DMS53 (cell line): ENCODE measurements at places on chromosomes 3 and 15.

DNA sequence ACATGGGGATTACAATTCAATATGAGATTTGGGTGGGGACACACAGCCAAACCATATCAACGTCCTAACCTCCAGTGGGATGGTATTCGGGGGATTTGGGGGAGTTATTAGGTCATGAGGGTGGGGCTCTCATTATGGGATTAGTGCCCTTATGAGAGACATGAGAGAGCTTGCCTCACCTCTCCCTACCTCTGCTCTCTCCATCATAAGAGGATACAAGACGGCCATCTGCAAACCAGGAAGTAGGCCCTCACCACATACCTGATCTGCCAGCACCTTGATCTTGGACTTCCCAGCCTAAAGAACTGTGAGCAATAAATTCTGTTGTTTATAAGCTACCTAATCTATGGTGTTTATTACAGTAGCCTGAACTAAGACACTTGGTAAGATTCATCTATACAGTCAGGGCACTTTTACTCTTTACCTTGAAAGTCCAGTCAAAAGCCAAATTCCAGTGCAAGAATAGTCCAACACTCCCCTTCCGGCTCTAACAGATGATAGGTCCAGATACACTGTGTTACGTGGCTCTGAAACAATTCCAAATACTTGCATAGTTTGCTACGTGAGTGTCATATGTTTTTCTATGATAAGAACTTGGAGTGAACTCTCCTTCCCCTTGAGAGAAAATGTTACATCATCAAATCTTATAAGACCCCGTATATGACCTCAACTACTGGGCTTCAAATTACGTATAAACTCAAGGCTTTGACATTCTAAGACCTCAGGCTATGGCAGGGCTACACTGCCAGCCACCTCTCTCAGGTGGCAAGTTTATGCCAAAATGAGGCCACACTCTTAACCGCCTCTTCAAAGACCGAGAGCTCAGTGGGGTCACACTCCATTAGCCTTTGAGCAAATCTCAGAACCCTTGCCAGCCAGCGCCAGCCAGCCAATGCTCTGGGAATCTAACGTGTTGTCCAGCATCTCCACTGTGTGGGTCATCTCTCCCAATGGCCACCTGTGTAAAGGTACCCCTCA lies 129.9 kb downstream of the XXYLT1 start:
- no peak for DNase-seq

GRCh38 chr3:18444595-18445400 lies 19.7 kb upstream of the SATB1 start:
- peak; percentile 63 for DNase-seq

GRCh38 chr3:181564222-181564621 lies 147.5 kb upstream of the SOX2 start:
- no peak for DNase-seq

DNA sequence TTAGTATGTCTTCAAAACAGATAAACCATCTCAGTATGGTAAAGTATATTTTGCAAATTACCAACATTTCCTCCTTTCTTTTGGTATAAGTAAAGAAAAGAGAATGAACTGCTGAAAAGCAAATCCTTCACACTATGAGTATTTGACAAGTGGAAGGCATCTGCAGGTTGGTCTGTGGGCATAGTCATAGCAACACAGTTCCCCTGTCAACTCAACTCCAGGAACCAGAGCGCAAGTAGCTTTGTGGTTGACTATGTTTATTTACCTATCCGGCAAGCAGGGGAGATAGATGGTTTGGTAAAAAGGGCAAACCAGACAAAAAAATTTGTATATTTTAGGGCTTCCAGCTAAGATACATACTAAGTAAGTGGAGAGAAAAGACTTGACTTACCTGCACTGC lies 88.3 kb upstream of the PPIB start:
- peak; percentile 68 for DNase-seq

GRCh38 chr3:110254591-110254990 lies 817.0 kb upstream of the NECTIN3 start:
- DNase-seq: no peak

- DNase-seq: no peak
Measured at GRCh38 chr3:164371681-164372080, 706.6 kb downstream of the SI start.

DNA sequence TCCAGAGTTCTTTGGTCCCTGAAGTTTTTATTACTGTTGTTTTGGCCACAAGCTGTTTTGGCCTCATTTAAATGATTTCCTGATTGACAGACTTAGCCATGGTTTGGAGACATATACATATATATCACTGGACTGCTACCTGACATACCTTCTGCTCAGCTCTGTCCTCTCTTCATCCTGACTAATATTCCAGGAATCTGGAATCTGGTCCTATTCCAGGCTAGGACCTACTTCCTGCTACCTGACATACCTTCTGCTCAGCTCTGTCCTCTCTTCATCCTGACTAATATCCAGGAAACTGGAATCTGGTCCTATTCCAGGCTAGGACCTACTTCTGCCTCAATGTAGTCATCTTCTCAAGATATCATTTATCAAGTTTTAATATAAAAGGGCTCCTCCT lies 724.4 kb upstream of the ROBO1 start:
- no peak for DNase-seq

- DNase-seq: peak; percentile 58
Measured at GRCh38 chr3:170467007-170467406, 48.3 kb downstream of the CLDN11 start.

GRCh38 chr3:152385761-152386160 lies 117.0 kb downstream of the MBNL1 start:
- peak; percentile 30 for DNase-seq

- DNase-seq: no peak
Measured at GRCh38 chr15:68106656-68107055, 52.5 kb downstream of the PIAS1 start.

DNA sequence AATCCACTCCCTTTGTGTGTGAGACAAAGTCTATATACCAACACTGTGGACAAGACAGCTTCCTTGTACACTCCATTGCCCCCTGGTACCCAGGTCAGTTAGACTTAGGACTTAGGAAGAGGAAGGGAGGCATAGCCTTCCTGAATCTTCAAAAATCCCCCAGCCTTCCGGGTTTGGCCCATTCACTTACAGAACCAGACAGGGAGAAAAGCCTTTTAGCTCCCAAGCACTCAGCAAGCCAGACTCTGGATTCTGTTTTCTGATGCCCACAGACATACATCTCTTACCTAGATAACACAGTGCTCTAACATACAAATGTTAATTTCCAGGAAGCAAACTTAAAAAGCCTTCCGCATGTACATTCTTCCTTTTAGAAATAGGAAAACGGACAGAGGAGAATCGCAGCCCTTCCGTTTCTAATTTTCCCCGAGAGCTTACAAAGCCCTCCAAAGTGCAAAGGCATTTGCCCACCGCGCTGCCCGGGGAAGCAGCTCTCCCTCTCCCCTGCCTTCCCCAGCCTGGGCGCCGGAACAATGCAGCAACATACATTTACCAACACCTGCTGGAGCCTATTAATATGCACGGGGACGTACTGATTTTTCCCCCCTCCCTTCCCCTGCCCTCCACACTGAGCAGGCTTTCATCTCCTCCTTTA lies 442.0 kb downstream of the MAGI1 start:
- DNase-seq: no peak

DNA sequence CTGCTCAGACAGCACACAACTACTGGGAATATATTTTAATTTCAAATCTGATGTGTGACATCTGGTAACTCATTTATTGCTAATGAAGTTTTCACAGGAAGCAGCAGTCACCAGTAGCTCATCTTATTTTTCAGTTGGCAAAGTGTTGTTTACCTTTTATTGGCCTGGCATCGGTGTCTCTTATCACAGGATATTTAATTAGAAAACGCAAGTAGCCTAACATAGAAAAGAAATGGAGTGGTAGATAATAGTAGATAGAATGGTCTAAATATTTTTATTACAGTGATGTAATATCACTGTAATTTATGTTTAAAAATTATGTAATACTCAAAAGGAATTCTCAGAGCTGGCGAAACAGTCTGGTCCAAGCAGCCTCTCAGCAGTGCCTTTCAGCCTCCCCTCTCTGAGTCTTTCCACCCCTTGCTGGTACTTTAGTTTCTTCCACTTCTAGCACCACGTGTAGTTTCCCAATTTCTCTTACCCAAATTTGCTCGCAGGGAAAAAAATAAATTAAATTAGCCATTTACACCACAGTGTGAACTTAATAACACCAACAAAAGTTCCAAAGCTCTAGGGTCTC lies 31.9 kb downstream of the AGTR1 start:
- no peak for DNase-seq

- no peak for DNase-seq
Measured at GRCh38 chr15:71436854-71437253, 321.6 kb downstream of the THSD4 start.

- no peak for DNase-seq
Measured at GRCh38 chr3:45464336-45465170, 76.2 kb downstream of the LARS2 start.

GRCh38 chr3:101784855-101785613 lies 6.0 kb downstream of the NXPE3 start:
- no peak for DNase-seq

DNA sequence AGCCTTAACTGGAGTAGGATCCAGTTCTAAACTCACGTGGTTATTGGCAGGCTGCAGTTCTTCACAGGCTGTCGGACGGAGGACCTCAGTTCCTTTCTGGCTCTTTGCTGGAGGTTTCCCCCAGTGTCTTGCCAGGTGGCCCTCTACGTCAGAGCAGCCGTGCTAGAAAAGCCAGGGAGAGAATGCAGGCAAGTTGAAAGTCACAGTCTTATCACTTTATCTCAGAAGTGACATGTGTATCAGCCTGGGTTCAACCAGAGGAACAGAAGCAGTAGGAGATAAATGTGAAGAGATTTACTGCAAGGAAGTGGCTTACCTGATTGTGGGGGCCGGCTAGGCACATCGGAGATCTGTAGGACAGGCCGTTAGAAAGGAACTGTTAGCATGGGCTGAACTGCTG lies 125.3 kb upstream of the BNIP2 start:
- no peak for DNase-seq

- no peak for DNase-seq
Measured at GRCh38 chr3:123809597-123809996, 74.5 kb downstream of the MYLK start.

GRCh38 chr3:183123891-183124290 lies 24.6 kb upstream of the MCCC1 start:
- DNase-seq: peak; percentile 35

- DNase-seq: no peak
Measured at GRCh38 chr3:55180161-55180560, 252.3 kb upstream of the LRTM1 start.

- DNase-seq: no peak
Measured at GRCh38 chr3:99119385-99119784, 217.9 kb upstream of the DCBLD2 start.

GRCh38 chr3:72034986-72035385 lies 250.0 kb upstream of the PROK2 start:
- no peak for DNase-seq

DNA sequence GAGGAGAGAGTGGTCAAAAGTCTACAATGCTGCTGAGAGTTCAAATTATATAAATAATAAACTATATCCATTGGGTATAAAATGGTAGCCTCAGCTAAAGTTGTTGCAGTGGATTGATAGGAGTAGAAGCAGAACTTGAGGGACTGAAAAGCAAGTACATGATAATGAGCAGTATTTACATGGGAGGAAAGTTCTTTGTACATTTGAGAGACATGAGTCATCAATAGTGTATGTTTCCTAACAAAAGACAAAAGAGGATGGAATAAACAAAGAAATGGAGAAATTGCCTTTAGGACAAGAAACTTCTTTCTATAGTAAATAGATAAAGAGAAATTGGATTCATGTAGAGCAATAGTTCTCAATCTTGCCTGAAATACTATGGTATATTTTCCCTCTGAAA lies 110.0 kb upstream of the PLSCR5 start:
- peak; percentile 17 for DNase-seq

- DNase-seq: no peak
Measured at GRCh38 chr3:70488816-70489215, 176.4 kb upstream of the MDFIC2 start.

- DNase-seq: no peak
Measured at GRCh38 chr15:75149867-75150709, 51.6 kb upstream of the C15orf39 start.

GRCh38 chr3:64299206-64299605 lies 73.9 kb upstream of the PRICKLE2 start:
- DNase-seq: no peak

GRCh38 chr3:36493051-36493450 lies 112.7 kb downstream of the STAC start:
- DNase-seq: no peak

GRCh38 chr15:70257047-70257446 lies 159.3 kb upstream of the TLE3 start:
- no peak for DNase-seq

DNA sequence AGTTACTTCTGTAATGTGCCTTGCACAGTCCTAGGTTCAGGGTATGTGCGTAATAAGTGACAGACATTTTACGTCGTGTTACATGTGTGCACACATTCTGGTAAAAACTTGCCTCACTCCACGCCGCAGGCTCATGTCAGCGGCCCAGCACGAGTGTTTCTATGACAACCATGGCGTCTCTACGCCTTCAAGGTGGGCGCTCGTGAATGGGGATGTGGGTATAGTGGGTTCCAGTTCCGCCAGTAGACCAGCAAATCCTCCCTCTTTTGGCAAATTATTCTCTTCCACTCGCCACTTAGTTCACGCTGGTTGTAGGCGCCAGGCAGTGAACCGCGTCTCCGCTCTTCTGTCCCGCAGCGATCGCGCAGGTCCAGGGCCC lies 40.3 kb downstream of the CHST14 start:
- peak; percentile 62 for DNase-seq

- DNase-seq: no peak
Measured at GRCh38 chr15:55770261-55770660, 27.3 kb upstream of the PRTG start.

GRCh38 chr3:30962493-30962892 lies 68.0 kb upstream of the GADL1 start:
- DNase-seq: no peak

DNA sequence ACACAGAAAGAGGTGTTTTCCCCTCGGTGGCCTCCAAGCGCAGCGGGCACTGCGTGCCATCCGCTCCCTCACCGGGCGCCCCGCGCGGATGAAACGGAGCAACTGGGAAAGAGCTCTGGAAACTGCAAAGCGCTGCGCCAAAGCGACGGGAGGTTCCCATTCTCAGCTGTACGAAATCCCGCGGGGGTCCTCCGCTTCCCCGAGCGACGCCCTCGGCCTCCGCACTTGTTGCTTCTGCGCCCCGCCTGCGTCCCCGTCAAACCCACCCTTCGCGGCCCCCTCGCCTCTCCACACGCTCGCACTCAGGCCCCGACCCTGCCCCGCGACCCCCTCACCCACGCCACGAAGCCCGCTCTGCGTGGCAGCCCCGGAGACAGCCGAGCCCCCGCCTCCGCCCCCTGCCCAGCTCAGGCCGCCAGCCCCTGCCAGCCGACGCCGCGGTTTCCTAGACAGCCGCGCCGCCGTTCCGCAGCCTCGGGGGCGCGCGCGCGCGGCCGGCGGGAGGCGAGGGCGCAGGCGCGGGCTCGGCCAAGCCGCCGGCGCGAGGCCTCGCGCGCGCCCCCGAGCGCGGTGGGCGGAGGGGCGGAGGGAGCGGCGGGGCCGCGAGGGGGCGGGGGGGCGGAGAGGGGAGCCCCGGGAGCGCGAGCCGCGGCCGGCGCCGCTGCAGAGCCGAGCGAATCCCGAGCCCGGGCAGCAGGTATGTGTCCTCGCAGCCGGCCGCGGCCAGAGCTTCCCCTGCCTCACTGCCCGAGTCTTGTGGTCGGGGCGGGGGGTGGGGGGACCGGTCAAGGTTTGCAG lies at the start of gene TMEM266:
Gene TMEM266, plus strand, starts transcription at position 666 of the 798 bp plus-strand sequence. CDS start 74,279 bp downstream, outside the sequence.
- DNase-seq: peak; percentile 77
